ENCODE measurements at places on chromosomes 1 and 21.
A peak's percentile ranks its signal among the peaks of the same experiment; 100 is the strongest.

DNA sequence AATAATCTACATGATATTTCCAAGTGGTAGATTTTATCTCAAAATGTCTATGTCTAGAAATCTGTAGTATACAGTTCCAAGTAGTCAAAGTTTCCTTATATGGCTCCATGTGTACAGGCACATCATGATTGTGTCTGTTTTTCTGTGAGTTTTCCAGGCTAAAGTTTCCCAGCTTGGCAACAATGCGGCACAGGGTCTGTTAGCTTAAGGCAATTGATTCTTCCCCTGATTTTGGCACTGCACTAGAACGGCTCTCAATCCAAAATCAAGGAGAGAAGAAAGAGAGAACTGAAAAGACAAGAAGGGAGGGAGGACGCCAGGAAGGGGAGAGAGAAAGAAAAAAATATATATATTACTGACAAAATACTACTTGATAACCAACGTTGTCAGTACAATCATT, 193.9 kb upstream of the SNX7 start:
- DNase-seq, result no peak

- DNase-seq, result peak; percentile 17
Measured at GRCh38 chr1:207218512-207219362, 102.7 kb upstream of the CD55 start.

DNA sequence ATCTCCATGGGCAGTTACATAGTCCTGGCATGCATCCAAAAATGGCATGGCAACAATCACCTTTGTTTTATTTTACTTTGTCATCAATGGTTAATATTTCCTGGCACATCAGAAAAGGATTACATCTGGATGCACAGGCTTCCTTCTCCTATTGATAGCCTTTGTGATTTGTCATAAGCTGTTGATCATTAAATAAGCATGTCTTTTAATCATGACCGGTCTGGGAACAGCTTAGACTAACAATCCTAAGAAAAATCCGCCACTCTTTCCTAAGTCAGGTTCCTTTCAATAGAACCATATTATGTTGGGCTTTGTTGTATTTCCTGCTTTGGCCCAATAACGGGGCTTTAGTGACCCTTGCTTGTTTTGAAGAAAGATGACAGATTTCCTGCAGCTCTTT, 330.6 kb downstream of the DUSP10 start:
- DNase-seq, result no peak

GRCh38 chr21:26505211-26505610, 67.9 kb downstream of the CYYR1 start:
- no peak for DNase-seq

GRCh38 chr1:73359001-73359400, 839.0 kb downstream of the LRRIQ3 start:
- no peak for DNase-seq

DNA sequence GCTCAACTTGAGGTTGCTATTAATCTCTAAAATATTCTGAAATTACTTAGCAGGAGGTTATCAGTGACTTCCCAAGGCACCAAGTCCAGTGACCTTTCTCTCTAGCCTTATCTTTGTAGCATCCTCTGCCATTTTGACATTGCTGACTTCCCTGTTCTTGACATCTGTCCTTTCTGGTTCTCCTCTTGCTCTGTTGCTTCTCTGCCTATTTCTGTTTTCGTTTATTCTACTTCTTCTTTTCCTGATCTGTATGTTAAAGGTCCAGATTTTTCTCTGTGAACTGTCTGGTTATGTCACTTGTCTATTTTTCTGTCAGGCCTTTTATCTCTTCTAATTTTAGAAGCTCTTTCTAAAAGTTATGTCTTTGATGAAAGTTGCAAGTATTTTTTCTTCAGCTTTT, 178.8 kb downstream of the VPS13D start:
- no peak for DNase-seq

GRCh38 chr1:62314454-62315350, 4.5 kb downstream of the KANK4 start:
- no peak for DNase-seq

DNA sequence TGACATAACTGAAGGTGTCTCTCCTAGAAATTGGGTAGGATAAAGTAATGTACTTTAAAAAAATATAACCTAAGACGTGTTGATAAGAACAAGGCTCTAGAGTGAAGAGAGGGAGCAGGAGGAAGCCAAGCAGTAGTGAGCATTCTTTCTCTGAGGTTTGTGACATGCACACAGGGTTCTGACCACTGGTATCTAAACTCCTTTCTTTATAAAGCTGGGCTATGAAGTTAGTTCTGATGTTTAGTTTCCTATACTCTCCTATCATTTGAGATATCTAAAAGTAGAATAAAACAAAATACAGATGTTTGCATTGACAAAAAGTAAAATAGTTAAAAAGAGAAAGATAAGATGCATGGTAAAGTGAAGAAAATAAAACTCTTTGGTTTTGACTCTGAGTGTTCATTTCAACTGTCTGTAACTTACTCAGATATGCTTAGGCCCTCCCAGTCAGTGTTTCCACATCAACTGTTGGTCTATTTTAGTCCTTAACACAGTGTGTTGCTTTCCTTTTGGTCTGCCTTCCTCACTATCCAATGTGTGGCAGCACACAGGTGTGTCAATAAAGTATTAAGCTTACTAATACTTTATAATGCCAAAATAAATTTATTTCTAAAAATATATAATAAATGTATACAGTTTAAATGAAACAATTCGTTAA, 543.5 kb downstream of the PTPRC start:
- DNase-seq, result no peak

DNA sequence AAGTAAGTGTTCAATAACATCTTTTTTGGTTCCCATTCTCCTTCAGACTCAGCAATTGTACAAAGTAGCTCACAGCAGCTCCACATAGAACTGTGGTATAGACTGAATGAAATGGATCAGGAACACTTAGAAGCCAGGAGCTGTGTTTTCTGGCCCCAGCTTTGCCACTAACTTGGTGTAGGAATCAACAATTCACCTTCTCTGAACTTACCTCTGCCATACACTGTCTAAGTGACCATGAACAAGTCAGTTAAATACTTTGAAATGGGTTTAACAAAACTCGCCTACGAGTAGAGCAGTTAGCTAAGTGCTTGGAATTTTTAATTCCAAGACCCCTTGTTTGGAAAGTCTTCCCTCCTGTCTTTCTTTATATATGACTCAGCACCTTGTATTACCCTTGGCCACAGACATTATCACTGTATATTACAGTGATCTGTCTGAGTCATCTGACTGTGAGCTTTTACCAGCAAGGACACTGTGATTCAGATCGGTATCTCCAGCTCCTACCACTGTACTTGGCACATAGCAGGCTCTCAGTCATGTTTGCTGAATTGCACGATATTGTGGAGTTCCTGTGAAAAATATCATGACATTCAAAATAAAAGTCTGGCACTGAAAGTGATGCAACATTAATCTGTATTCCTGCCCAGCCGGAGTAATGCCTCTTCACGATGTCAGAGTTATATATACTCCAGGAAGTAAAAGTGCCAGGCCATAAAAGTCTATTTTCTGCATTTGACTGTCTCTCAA, 101.7 kb upstream of the BEND5 start:
- DNase-seq, result no peak

DNA sequence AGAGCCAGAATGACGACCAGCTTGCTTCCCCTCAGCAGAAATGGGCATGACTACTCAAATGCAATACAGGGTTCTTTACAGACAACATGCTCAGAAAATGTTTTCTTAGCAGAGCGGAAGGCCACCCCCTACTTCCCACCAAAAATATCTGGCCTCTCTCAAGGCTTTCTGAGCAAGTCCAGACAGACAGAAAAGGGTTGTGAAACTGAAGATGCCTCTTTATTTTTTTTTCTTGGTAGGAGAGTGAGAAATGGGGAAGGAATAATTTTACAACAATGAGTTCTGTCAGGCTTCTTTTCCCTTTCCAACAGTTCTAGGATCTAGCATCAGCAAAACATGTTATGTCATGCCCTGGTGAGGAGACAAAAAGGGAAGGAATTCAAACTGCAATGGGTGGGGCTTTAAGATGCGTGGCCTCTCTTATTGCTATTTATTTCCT, 172.0 kb upstream of the CAMK1G start:
- no peak for DNase-seq

- no peak for DNase-seq
Measured at GRCh38 chr1:218273762-218274479, 11.2 kb upstream of the RRP15 start.

- DNase-seq, result no peak
Measured at GRCh38 chr1:229870381-229870780, 196.7 kb upstream of the GALNT2 start.

DNA sequence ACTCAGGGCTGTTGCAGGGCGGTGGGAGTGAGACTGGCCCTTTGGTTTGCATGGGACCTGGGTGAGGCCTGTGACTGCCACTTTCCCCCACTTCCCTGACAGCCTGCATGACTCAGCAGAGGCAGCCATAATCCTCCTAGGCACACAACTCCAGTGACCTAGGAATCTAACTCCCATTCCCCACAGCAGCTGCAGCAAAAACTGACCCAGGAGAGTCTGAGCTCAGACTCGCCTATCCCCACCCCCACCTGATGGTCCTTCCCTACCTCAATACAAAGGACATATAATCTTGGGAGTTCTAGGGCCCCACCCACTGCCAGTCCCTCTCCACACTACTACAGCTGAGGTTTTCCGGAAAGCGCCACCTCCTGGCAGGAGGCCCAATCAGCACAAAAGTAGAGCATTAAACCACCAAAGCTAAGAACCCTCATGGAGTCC, 26.7 kb downstream of the NDC1 start:
- DNase-seq, result peak; percentile 30

GRCh38 chr1:41394959-41395956, 34.0 kb downstream of the FOXO6 start:
- peak; percentile 63 for DNase-seq

- no peak for DNase-seq
Measured at GRCh38 chr1:33524586-33524985, 52.1 kb downstream of the ZSCAN20 start.

- no peak for DNase-seq
Measured at GRCh38 chr1:198639671-198640143, 867 bp downstream of the PTPRC start.

DNA sequence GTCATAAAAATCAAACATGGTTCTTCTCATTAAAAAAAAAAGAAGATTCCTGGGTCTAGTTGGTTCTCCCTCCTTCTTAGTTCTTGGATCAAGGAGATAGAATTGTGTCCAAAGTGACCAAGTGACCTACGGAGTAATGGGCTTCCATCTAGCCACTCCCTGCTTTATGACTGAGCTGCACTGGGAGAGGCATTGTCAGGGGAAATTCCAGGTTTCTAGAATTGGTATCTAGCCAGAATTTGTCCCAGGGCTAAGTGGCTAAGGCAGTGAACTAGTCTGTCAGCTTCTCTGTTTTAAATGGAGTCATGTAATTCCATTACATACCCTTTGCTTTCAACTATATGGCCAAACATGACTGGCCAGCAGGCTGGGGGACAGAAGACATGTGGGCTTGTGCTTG, 40.1 kb upstream of the ERG start:
- DNase-seq, result no peak

DNA sequence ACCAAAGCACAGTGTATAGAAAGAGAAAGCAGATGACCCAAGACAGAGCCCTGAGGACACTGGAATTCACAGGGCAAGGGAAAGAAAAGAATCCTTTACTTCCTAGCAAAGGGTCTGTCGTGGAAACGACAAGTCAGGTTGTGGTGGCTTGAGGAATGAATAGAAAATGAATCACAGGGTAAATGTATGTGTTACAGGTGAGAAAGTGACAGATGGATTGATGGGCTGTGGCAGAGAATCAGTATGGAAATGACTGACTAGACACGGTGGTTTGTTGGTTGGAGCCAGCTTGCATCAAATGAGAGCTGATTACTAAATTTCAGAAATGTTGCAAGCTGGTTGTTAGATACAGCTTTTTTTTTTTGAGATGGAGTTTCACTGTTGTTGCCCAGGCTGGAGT, 46.9 kb downstream of the PTP4A2 start:
- DNase-seq, result no peak

GRCh38 chr1:234320549-234320948, 52.7 kb upstream of the COA6 start:
- DNase-seq, result no peak

- no peak for DNase-seq
Measured at GRCh38 chr1:209506101-209506500, 77.4 kb upstream of the CAMK1G start.

DNA sequence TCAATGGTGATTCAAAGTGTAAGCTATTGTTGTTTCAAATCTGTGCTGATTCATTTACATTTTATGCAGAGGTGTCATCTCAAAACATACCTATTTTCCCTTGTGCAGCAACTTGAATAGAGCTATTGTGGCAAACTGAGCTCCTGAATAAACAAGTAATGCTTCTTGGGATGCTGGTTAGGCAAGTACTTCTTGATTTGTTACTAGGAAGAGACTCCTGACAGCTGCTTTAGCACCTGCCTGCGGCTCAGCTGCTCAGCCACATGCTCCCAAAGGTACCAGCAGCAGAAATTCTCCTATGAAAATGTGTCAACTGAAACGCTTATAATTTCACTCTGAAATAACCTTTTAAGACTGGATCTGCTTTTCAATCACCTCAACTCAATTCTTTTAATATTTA, 352.3 kb downstream of the RYR2 start:
- no peak for DNase-seq

DNA sequence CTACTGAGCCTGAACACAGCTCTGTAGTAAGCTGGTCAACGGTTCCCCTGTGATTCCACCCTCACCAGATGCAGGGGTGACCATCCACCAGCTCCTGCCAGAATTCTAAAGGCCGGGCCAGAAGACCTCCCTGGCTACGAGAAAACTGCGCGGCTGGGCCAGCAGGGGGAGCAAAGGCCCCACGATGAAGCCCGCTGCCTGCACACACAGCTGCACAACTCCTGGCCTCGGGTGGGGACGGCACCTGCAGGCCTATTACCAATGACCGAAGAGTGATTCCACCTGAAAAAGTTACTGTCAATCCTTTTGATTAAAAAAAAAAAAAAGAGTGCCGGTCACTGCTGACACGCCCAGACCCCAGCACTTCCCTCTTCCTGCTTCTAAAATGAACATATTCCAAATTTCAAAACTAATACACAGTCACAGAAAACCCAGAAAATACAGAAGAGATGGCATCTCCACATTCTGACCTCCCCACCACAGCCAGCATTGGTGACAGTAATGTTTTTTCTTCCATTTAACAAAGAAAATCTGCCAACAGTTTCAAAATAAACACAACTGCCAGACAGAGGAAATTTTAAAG, 49.8 kb upstream of the RIPK4 start:
- DNase-seq, result peak; percentile 59

GRCh38 chr1:113048064-113048463, 24.9 kb upstream of the LRIG2 start:
- no peak for DNase-seq

DNA sequence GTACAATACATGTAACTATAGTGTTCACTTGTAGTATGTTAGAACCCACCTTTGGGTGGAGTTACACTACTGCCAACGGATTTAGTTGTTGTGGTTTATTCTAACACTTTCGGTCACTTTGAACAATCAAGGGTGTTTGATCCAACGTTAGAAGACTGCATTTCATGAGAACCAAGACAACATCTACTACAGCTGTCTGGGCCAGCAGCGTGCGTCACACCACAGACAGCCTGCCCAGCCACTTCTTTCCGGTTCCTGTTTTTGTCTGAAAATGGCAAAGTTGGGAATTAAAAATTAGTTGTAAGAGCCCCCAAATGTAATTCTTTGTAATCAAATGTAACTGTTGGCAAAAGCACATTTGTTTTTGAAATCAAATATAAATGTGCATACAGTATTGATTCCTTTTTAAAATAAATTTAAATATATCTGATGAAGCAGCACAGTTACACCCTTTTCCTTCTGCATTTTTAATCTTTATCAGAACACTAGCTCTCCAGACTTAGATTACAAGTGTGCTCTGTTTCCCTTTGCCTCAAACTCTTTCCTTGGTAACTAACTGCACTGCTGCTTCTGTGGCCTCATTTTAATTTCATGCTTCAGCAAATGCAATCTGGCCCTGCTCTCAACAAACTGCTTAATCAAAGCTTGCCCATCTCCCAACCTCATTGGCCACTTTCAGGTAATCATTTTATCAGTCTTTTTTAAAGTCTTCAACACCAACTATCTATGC, 86.6 kb upstream of the DPH5 start:
- DNase-seq, result peak; percentile 8

Data from RPMI8226 (cell line).